ENCODE measurements at places on chromosomes 16 and 17.

DNA sequence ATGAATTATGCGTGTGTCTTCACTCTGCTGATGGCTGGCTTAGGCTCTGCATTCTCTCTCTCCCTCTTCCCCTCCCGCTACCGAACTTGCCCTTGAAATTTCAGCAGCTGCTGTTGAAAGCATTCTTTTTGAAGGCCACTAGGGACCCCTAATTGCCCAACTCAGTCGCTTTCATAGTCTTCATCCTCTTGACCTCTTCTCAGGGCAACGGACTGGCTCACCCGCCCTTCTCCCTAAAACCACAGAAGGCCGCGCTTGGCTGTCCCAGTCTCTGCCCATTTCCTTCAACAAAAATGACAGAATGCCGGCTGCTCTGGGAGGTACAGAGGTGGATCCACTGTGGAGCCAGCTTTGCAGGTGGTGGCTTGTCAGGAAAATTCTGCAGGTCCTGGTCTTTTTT lies 21.0 kb upstream of the FMNL1 start:
- DNase-seq = no peak

DNA sequence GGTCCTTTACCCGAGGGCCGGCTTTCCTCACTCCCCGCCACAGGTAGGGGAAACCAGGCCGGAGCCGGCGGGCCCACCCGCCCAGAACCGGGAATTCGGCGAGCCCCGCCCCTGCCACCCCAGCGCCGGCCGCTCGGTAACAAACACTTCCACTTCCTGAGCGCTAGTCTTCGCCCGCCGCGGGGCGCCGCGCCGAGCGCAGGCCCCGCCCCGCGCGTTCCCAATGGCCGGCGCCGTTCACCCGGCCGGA lies 224 bp upstream of the NHERF1 start:
- no peak for DNase-seq

DNA sequence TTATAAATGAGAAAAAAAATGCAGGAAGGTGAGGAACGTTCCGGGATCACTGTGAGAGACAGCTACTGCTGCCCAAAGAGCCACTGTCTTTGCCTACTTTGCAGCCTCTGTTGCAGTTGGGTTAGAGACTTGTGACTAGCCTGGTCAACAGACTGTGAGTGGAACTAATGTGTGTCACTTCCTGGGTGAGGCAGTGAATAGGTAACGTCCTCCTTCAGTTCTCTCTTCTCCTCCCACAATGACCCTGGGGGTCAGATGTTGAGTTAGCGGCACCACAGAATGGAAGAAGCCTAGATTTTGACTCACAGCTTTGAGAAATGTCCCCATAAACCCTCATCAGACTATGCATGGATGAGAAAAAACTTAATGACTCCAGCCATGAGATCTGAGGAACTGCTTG lies 5.2 kb downstream of the C16orf46 start:
- no peak for DNase-seq

DNA sequence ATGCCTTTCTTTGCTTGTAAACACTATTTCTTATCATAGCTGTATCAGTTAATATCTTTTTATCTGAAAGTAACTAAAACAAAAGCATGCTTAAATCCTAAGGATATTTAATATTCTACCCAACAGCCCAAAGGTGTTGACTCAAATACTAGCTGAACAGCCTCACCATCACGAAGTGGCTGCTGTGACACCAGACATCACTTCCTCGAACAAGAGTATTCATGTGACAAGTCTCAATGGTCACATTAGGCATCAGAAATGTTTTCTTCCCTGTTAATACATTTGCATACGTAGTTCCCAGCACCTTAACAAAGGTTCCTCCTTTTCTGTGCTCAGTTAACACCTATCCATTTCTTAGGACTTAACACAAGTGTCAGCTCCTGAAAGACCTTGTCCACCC lies 193.8 kb upstream of the DYNLRB2 start:
- no peak for DNase-seq

DNA sequence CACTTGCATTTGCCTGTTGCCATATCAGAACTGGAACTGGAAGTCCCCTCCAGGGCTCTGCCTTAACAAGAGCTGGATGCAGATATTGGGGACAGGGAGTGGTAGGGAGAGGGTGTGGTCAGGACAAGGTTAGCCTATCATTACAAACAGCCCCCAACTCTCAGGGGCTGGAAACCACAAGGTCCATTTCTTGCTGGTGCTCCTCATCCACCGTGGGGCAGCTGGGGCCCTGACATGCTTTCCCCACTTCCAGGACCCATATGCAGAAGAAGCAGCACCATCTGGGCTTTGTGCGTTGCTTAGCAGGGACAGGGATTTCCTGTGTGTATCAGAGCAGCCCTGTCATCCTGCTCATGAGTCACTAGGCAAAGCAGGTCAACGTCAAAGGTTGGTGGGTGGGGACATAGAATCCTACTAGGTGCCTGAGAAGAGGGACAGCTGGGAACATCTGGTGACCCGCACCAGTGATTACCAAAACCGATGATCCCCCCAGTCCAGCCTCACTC lies 26.9 kb downstream of the RGS9 start:
- DNase-seq = peak; percentile 33

- DNase-seq = no peak
These were observed 13.2 kb upstream of the MLKL start for GRCh38 chr16:74713876-74714275.

DNA sequence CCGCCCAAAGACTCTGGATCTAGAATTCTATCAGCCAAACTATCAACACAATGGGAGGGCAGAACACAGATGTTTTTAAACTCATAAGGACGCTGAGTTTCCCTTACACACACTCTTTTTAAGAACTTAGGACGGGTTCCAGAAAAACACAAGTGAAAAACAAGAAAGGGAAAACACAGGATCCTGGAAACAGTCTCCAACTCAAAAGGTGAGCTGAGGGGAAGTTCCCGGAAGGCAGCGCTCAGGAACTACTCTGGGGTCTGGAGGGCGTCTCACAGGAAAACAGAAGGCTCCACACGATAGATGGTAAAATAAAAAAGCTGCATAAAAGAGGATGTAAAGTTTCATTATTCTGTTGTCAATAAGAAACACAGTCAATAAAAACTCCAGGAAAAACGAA lies 80.2 kb upstream of the DOC2B start:
- DNase-seq = no peak

DNA sequence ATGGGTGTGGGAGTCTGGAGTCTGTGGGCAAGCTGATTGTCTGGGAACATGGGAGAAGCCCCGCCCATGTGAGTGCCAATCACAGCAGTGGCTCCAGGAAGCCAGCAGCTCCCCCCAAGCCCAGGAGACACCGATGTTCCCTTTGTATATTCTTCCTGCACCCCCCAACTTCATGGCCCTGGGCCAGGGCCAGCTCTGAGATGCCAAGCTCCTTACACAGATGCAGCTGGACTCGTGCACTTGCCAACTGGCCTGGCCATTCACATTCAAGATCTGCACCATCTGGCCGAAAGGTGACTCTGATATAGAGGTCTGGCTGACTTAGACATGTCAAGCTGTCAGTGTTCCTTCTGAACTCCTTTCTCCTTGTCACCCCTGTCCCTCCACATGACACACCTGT lies 50.5 kb downstream of the CACNG5 start:
- no peak for DNase-seq

GRCh38 chr16:65831903-65832666 lies 534.4 kb upstream of the CDH5 start:
- no peak for DNase-seq

DNA sequence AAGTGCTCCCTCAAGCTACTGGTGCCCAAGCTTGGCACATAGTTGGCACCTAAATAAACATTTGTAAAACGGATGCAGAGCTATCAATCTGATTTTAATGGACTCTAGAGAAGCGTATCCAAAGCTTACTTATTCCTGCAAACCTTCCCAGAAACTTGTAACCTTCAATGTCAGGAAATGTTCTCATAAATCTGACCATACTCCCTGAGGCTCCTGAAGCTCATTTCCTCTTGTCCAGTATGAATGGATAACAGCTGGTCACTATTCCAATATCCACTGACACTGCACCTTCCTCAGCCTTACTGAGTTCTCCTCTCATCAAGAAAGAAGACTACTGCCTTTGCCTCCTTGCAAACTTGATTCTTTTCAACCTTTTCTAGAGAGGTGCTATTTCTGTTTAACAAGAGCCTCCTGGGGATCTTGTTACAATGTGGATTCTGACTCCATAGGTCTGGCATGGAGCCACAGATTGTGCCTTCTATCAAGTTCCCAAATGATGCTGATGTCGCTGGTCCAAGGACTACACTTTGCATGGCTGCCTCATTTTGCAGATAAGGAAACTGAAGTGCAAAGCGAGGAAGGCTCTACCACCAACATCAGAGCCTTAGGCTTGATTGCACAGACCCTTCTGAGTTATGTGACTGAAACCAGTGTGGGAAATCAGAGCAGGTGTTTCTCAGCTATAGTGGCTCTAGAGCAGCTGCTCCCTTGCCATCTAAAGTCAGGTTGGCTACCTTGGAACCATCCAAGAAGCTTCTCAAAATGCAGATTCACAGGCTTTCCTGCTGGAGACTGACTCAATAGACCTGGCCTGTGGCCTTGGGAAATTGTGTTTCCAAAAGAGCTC lies 377.8 kb downstream of the SOX9 start:
- DNase-seq = no peak

Data from B cell (primary cell).